ENCODE measurements at places on chromosomes 6 and 20.
A peak's percentile ranks its signal among the peaks of the same experiment; 100 is the strongest.

DNA sequence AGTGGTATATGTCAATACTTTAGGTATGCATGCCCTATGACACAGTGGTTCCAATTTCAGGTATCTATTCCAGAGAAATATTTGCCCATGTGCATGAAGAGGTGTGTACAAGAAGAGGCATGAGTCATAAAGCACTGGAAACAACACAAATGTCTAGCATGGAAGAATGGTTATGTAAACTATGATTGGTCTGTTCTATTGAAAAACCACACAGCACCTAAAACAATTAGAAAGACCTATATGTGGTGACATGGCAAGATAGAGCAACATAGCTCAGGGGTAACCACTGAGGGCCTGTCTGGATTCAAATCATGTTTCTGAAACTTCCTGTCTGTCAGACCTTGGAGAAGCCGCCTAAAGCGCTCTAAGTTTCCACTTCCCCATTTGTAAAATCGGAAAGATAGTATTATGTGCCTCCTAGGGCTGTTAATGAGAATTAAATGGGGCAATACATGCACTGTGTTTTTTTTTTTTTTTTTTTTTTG lies 76.0 kb upstream of the SHLD1 start:
- DNase-seq: no peak

DNA sequence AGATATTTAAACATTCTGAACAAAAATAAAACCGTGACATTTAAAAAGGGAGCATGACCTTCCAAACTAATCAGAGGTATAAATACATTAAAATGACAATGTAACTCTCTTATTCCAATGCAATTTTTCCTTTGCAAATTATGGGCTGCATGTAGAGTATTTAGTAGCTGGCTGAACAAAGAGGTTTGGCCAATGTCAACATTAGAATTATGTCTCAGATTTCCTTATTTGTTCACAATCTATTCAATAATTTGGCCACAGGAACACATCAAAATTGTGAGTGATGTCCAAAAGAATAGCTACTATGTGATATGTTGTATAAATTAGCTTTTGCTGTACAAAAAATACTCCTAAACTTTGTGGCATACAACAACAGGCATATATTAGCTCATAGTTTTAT lies 580.0 kb upstream of the MARCKS start:
- no peak for DNase-seq

- DNase-seq: peak; percentile 38
These were observed 15.8 kb downstream of the SHPRH start for GRCh38 chr6:145948328-145948727.

GRCh38 chr6:135181333-135182070 lies 394 bp downstream of the MYB start:
- DNase-seq: peak; percentile 23

DNA sequence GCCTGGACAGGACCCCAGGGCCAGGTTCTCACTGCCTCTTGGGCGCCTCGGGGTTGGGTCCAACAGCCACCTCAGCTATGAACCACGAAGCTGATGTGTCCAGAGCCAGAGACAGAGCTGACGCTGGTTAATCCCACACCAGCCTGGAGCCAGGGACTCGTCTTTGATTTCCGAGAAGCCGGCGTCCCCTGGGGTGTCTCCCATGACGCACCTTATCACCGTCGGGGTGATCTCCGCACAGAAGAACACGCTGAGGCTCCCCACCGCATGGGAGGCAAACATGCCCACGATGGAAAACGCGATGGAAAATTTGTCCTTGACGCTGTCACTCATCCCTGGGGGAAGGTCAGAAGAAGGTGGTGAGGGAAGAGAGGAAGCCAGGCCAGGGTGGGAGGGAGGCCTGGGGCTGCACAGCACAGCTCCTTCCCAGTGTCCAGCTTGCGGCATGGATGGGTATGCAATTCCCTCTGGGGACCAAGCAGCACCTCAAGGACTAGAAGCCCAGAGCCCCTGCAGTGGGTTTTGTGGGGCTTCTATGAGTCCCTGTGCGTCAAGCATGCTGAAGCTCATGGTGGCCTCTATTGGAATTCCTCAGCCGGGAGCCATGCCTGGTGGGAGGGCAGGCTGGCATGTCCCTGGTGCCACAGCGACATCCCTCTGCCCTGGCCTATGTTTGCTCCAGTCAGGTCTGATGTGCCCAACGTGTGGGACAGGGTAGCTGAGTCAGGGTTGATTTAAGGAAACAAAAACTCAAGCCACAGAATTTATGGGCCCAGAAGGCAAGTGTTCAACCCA lies 25.1 kb downstream of the PSMG4 start:
- DNase-seq: no peak

- DNase-seq: no peak
These were observed 27.6 kb downstream of the TREML4 start for GRCh38 chr6:41255638-41256246.

GRCh38 chr6:76771059-76771634 lies 692.1 kb downstream of the HTR1B start:
- no peak for DNase-seq
